ENCODE measurements at places on chromosomes 16 and 17. TPM values are rescaled to one million over a fixed set of nuclear protein-coding genes. Genes with fewer than 3 reads are reported as not detected.

The EIF3CL gene
- total RNA-seq = 23.3 TPM

DNA sequence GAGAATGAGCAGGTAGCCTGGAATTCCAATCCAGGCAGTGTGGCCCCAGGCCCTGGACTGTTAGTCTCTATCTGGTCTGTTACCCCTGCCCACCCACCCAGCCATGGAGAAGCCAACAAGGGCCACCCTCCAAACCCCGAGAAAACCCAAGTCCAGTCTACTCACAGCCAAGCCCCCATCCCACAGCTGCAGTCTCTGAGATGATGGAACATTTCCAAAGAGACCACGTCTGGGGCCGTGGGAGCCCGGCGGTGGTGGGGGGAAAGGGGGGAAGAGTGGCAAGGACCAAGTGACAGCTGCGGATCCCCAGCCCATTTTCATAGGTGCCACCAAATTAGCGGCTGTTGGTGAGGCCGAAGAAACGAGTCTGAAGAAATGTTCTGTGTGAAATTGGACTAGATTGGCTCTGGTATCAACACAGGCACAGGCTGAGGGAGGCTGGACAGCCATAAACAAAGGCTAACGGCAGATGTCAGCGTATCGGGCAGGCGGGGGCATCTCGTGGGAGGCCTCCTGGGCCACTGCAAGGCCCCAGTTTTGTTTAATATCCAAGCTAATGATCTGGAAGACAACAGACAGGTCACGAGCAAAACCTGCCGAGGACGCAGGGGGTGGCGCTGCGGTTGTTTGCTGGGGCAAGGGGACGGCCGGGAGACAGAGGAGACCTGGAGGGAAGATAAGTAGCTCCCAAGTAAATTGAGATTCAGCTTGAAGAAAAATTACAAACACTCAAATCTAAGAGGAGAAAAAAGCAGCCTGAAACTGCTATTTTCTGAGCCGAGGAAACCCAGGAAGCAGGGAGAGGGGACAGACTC, 53.4 kb downstream of the RBFOX3 start:
- DNase-seq = no peak

GRCh38 chr16:66660422-66661209, 35.9 kb downstream of the CMTM4 start:
- DNase-seq = no peak

The BAIAP3 gene
- total RNA-seq = 7.5 TPM

The GJC1 gene
- 1.4 TPM for total RNA-seq

The EME1 gene
- total RNA-seq = 0.61 TPM

GRCh38 chr16:73091174-73091573, 43.2 kb upstream of the ZFHX3 start:
- DNase-seq = no peak

GRCh38 chr16:11033629-11034420, 89.5 kb downstream of the CLEC16A start:
- DNase-seq = no peak

The KRTAP2-3 gene
- total RNA-seq = not detected

The SPNS2 gene
- 0.56 TPM for total RNA-seq

- DNase-seq = no peak
These were observed 73.3 kb upstream of the TBX2 start for GRCh38 chr17:61326330-61326729.

DNA sequence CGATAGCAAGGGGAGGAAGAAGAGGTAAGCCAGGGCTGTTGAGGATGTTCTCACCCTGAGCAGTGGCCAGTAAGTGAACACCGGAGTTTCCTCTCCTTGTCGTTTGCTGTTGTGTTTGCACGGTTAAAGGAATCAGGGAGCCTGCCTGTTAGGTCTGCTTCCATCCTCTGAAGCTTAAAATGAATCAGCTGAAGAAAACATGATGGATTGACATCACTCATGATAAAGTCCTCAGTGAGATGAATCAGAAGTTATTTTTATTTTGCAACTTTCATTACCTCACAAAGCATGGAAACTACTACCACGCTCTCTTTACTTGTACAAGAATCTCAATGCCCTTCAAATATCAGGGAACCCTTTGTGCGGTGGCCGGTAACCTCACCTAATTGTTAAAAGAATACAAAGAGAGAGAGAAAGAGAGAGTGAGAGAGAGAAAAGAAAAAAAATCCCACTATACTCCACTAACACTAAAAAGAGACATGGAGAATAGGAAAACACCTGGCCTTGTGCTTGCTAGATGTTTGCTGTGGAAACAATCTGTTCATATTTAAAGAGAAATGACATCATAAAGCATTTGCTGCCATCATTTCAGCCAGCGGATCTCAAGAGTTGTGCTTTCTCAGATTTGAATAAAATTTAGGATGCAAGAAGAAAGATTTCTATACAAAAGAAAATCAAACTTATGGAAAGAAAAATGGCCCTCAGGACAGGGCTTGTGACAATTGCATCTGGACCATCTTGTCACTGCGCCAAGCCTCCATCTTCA, 441.6 kb upstream of the SALL1 start:
- no peak for DNase-seq

The RTN4RL1 gene
- total RNA-seq = not detected

DNA sequence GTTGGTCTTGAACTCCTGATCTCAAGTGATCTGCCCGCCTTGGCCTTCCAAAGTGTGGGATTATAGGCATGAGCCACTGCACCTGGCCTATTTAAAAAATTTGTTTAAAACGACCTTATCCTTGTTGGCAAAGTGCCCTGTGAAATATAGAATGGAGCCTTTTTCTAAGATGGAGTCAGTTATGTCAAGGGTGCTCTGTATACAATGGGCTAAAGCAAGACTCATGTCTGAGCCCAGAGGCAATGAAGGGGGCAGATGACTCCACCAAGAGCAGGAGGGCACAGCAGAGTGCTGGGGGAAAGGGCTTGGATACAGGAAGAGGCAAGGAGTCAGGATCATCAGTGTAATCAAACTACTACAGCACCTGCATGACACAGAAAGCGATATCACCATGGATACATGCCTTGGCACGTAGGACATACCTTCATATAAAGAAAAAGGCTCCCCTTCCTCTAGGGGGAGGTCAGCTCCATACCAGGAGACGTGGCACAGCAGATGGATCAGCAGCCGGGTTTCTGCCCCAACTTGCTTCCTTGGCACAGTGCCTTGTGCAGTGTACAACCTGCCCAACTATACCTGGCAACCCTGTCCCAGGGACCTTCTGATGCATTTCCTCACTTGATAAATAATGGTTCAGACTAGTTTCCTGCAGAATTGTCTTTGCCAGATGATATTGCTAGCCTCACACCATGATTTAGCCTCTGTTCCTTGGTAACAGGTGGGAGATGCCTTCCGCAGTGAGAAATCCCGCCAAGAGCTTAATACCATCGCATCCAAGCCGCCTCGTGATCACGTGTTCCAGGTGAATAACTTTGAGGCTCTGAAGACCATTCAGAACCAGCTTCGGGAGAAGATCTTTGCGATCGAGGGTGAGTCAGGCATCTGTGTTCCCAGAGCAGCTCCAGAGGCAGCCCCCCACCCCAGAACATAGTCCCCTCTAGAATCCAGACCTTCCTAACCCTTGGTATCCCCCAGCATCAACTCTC, 15.3 kb downstream of the ITGAM start:
- no peak for DNase-seq

DNA sequence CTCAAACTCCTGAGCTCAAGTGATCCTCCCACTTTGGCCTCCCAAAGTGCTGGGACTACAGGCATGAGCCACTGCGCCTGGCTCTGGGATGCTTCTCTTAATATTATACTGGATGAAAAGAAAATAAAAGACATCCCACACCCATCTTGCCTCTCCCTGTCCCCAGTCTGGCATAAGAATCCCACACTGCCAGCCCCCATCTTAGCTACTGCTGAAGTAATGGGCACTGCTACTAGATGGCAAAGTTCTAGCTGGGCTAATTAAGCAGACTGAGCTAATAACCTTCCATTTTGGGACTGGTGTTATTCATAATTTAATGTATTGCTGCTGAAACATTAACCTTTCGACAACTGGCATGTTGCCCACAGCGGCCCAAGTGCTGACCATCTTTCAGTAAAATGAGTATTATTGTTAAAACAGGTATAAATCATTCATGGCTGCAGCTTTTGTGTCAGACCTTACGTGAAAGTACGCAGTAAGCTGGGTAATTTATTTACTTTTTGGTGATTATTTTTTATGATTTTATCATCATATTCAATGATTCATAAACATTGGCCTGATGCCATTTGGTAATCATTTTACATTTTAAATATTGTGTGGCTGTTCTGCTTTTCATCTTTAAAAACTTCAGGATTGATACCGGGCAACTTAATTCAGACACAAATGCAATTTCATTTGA, 47.4 kb upstream of the ZFHX3 start:
- DNase-seq = no peak

The GFAP gene
- total RNA-seq = not detected

GRCh38 chr16:11610121-11610505, 23.4 kb upstream of the LITAF start:
- DNase-seq = no peak

GRCh38 chr16:6428861-6429260, 903.8 kb upstream of the RBFOX1 start:
- DNase-seq = no peak

The RFWD3 gene
- 56.9 TPM for total RNA-seq

DNA sequence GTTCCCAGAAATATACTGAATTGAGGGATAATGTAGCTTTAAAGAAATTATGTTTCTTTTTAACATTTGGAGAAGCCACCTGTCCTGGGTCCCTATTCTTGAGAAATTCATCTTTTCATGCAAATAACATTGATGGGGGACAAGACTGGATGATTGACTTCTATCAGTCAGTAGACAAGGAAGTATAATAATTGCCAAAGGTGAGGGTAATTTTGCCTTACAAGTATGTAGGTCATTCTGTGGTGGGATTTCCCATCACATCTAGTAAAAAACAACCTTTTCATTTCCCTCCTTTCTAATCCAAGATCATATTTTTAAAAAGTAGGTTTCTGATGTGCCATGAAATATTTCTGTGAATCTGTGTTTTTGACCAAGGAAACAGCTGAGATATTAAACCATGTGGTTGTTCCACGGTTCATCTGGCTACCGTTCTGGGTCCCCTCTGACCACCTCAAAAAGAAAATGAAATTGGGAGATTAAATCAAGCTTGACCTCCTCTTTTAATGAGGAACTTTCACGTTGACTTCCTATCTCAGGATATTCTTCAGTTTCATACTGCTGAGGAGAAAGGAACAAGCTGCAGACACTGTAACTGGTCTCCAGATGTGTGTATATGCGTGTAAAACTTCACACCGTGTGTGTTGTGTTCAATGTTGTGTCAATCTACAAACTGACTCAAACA, 138.6 kb downstream of the MAP2K6 start:
- DNase-seq = no peak

DNA sequence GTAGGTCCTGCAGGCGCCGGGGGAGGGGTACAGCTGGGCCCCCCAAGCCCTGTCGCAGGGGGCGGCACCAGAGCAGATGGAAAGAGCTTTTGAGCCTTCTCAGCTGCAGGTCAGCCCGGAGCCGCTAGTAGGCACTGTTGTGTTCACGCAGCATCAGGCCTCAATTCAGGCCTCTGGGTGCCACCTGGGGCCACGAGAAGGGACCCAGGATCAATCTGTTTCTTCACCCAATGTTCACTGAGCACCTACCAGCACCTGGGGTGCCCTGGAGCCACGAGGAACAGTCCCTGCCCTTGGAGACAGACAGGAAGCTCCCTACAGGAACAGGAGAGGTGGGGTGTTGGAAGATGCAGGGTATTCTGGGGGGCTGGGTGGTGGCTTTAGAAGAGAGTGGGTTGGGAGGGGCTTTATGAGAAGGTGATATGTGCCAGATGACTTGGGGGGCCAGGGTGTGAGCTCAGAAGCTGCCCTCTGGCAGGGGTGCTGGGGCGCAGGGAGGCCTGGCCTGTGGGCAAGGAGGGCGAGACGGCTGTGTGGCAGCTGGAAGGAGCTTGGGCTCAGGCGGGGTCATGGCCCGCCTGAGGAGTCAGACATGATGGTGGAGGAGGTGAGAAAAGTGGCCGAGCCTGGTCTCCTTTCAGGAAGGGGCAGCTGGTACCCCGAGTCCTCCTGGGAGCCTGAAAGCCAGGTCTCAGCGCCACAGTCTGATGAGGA, 121.9 kb upstream of the GSE1 start:
- DNase-seq = peak; percentile 27

The ARHGDIG gene
- 1.4 TPM for total RNA-seq

DNA sequence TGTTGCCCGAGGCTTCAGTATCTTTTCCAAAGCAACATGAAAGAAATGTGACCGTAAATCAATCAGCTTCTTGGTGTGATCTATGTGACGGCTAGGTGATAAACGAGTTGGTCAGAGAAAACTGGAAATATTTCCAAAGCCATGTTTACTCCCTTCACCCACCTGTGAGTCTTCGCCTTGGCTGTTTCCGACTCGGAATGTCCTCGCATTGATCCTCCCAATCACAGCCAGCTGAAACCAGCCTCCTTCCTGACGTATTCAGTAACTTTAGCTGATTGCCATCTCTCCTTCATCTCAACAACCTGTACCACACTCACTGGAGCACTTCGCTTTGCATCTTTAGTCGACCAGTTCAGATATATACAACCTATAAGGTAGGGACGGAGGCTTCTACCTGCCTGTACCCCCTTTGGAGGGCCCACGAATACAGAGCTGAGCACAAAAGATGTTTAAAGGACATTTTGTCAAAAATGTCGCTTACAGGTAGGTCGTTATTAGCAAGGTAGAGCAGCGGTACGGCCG, 705 bp downstream of the KRABD2 start:
- no peak for DNase-seq

GRCh38 chr17:80453126-80453997, 23.0 kb downstream of the NPTX1 start:
- no peak for DNase-seq

DNA sequence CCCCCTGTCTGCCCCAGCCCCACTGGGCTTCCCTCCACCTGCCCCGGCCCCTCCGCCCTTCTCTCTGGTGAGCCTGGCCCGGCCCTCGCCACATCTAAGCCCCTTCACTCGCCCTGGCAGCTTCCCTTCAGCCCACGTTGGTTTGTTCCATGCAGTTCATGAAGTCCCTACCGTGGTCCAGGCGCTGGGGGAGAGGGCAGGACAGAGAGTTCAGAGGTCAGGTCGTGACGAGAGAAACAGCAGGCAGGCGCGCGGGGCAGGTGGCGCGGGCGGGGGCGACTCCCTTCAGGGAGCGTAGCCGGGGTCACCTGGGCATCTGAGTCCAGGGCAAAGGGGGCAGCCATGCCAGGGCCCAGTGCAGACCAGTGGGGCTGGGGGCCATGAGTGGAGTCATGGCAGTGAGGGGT, 8.9 kb upstream of the TEDC2 start:
- DNase-seq = no peak

The TP53TG3F gene
- not detected for total RNA-seq

The VTN gene
- 0.19 TPM for total RNA-seq

DNA sequence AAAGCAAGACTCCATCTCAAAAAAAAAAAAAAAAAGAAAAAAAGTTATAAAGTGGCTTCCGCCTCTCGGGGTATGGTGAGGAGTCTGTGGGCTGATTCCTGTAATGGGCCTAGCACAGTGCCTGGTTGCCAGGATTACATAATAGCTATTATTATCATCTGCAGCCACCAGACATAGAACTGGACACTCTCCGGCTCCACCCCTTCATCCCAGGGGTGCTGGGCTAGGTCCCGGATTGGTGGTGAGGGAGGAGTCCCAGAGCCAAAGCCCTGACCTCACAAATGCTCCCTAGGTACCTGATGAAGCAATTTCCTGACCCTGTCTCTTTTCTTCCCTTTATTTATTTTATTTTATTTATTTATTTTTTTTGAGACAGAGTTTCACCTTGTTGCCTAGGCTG, 11.6 kb upstream of the ADGRG1 start:
- no peak for DNase-seq

GRCh38 chr16:83994087-83994486, 26.0 kb downstream of the NECAB2 start:
- no peak for DNase-seq

- peak; percentile 75 for DNase-seq
These were observed 10.2 kb downstream of the FLII start for GRCh38 chr17:18248300-18248731.

- DNase-seq = no peak
These were observed 86.7 kb downstream of the ZFHX3 start for GRCh38 chr16:72961115-72961832.
